ENCODE measurements at places on chromosomes 6 and 20.
A peak's percentile ranks its signal among the peaks of the same experiment; 100 is the strongest.

DNA sequence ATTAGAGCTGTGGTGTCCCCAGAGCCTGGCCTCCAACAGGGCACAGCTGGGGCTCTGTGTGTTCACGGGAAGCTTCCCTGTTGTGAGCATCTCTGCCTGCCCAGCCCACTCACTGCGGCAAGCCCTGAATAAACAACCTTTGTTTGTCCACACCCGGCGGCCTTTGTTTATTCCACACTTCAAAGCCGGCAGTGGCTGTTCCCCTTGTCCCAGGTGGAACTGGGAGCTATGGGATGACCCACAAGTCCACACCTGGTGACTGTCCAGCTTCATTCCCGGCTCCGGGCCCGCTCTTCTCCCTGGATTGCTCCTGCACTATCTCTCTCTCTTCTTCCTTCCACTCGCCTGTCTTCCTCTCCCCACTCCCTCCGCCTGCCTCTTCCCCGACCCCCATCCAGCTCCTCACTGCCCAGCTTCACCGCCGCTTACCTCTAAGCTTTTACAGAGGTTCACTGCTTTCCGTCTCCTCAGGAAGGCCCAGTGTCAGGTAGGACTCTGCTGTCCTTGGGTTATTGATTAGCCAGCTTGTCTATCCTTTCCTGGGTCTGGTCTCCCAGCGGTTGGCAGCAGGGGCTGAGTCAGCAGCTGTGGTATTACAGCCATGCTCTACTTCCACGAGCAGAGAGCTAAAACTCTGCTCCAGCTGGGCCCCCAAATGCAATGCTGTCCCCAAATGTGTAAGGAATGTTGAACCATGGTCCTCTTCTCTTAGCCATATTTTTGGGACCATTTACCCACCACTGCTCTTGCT lies 17.8 kb downstream of the DACT2 start:
- DNase-seq, result no peak

- no peak for DNase-seq
Measured at GRCh38 chr6:4008324-4009047, 70.5 kb downstream of the FAM217A start.

DNA sequence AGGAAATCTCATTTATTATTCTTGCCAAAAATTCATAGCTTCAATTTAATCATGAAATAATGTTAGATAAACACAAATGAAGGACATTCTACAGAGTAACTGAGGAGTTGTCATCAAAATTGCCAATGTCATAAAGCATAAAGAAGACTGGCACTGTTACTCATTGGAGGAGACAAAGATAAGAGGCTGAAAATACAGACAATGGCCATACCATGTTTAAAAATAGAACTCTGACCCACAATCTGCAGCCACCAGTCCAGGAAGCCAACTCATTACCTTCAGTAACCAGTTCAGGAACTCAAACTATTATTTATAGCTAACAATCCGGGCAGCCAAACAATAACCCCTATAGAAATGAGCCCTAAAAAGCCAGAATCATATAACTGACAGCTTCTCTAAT lies 795.6 kb downstream of the TENT5A start:
- DNase-seq, result no peak

- no peak for DNase-seq
Measured at GRCh38 chr6:6312901-6313441, 7.5 kb downstream of the F13A1 start.

GRCh38 chr6:138005846-138006245 lies 101.4 kb downstream of the PERP start:
- no peak for DNase-seq

DNA sequence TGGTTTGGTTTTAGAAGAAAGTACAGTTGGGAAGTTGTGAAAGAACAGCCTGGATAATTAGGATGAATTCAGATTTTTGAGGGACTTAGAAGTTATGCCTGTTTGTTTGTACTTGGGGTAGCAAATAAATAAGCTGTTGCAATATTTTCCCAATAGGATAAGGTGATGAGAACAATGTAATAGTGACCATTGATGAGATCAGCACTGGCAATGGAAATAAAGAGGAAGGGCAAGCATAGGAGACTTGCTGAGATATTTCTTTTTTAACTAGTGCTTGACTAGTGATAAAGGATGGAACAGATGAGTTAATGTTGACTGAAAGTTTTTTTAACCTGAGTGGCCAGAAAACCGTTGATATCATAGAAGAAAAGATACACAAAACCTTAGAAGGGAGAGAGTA lies 498.8 kb downstream of the CDKAL1 start:
- no peak for DNase-seq

DNA sequence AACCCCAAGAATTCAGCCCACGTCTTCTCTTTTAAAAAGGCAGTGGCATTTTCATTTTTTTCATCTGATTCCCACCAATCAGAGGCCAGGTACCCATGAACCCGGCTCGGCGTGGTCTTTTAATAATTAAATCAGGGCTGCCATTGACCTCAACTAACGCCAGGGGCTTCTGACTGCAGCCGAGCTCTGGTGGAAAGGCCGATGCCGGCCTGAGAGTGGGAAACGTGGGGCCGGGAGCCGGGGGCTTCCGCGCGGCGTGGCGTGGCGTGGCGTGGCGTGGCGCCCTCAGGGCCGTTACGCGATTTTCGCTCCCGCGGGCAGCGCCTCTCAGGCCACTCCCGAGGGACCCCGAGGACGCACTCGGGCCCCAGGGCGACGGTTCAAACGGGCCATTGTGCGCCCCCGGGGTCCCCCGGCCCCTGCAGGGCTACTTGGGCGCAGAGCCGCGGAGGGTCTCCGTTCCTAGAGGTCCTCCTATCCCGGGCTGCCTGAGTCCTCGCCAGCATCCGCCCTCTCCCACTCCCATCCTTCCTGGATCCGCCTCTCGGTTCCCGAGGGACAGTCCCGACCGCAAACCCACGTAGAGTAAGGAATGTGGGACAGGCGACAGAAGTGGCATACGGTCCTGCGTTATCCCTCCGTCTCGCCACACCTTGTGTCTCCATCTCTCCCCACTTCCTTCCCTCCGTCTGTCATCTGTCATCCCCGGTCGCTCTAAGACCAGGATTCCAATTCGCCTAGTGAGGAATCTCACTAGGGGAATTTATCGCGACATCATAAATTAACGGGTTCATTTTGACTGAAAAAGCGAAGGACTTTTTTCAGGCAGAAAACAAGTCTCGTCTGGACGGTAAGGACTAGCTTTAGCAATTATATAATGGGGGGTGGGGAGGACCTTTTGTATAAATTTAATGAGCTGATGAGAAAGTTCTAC lies 876 bp upstream of the TBPL1 start:
- DNase-seq, result peak; percentile 53

- DNase-seq, result no peak
Measured at GRCh38 chr6:112911959-112912358, 564.8 kb downstream of the RFPL4B start.

DNA sequence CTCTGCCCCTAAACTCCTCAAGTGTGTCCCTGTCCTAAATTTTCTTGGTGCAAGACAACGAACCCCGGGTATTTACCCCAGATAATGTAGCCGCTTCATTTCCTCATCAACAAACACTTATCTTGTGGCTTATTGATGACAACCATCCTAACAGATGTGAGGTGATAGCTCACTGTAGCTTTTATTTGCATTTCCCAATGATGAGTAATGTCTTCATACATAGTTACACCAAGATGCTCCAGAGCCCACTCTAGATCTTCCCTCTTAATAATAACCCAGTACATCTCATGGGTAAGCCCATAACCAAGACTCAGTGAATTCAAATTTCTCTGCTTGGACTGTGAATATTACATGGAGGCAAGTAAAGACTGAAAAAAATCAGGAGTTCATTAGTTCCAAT lies 48.2 kb upstream of the BEND6 start:
- no peak for DNase-seq

DNA sequence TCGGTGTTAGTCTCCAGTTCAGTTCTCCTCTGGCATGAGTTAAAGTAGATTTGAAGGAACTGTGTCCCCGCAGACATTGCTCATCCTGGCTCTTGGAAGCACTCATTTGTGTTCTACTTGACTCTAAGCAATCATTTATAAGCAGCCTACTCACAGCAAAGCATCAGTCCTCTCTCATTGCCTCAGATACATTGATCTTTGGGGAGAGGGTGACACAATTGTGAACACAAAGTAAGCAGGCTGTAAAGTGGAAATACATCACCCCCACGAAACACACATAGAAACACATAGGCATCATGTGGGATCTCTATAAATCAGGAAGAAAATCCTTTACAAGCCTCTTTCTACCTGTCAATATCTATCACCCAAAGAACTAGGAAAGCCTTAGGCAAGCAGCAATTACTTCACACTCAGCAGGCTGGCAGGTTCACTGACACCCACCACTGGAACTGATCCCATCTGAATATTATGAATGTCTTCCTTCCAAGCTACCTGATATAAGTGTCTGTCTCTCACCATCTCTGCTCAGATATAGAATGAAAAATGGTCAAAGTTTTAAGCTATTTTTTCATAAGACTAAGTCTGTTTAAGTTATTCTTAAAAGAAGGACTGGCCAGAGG lies 675.8 kb downstream of the HACE1 start:
- no peak for DNase-seq

GRCh38 chr20:52201395-52201794 lies 9.8 kb upstream of the ZFP64 start:
- no peak for DNase-seq

Measured in activated naive CD4-positive, alpha-beta T cell treated with Interleukin-2 at 50 U/mL for 16 hours (primary cell).